ENCODE measurements at places on chromosomes 3 and 15. TPM values are rescaled to one million over a fixed set of nuclear protein-coding genes. Genes with fewer than 3 reads are reported as not detected.

The PRSS50 gene
- total RNA-seq, result not detected

The STRA6 gene
- total RNA-seq, result not detected

The C3orf49 gene
- total RNA-seq, result not detected

The FOXL2 gene
- not detected for total RNA-seq

The FBXL2 gene
- total RNA-seq, result not detected

The ITPKA gene
- total RNA-seq, result 2.8 TPM

Measured in activated T-helper 1 cell treated with anti-CD3 and anti-CD28 coated beads, Interleukin-12 subunit alpha, Interleukin-12 subunit beta, Interleukin-2, Interleukin-4 antibody, amounts not matched to agents 30 ng/mL and 10 ng/mL and 1 ng/mL, durations not matched to agents 14 hours and 24 hours and 36 hours (primary cell).